Epithelial cell of alveolus of lung (primary cell): ENCODE measurements at places on chromosomes 7 and 10. TPM values are rescaled to one million over a fixed set of nuclear protein-coding genes. Genes with fewer than 3 reads are reported as not detected.

GPR15LG gene
- not detected in 2 replicates for total RNA-seq

MBL2 gene
- not detected in 2 replicates for total RNA-seq

PWWP2B gene
- 6.0 and 7.4 TPM in 2 replicates for total RNA-seq

ENKUR gene
- total RNA-seq, result not detected in 2 replicates

OR13A1 gene
- total RNA-seq, result 0.08 TPM in 1 of 2 replicates, not detected in the other

NSMCE4A gene
- 25.5 and 31.4 TPM in 2 replicates for total RNA-seq

EPHB6 gene
- total RNA-seq, result 10.5 and 23.0 TPM in 2 replicates

TFR2 gene
- total RNA-seq, result 0.64 and 1.6 TPM in 2 replicates

CRCP gene
- total RNA-seq, result 21.7 and 22.2 TPM in 2 replicates

OPN4 gene
- not detected in 2 replicates for total RNA-seq

OR6B1 gene
- not detected in 2 replicates for total RNA-seq

NFKB2 gene
- 19.2 and 52.1 TPM in 2 replicates for total RNA-seq

SPDYE2B gene
- total RNA-seq, result not detected in 2 replicates

CDHR1 gene
- 0.52 TPM in 1 of 2 replicates, not detected in the other for total RNA-seq

CYP2C8 gene
- total RNA-seq, result not detected in 2 replicates

GRM3 gene
- not detected in 2 replicates for total RNA-seq

NODAL gene
- total RNA-seq, result not detected in 2 replicates

WASL gene
- total RNA-seq, result 16.8 and 31.1 TPM in 2 replicates

CCDC3 gene
- 2.6 and 4.7 TPM in 2 replicates for total RNA-seq

NPC1L1 gene
- total RNA-seq, result 0.24 TPM in 1 of 2 replicates, not detected in the other

ZNF239 gene
- total RNA-seq, result 1.4 and 3.6 TPM in 2 replicates

FOXP2 gene
- 1.4 and 10.7 TPM in 2 replicates for total RNA-seq

POLR2J2 gene
- 0.40 TPM in 1 of 2 replicates, not detected in the other for total RNA-seq

DNAJC12 gene
- 11.5 and 21.9 TPM in 2 replicates for total RNA-seq

ZFYVE27 gene
- total RNA-seq, result 9.6 and 15.3 TPM in 2 replicates

NYAP1 gene
- total RNA-seq, result 2.2 and 10.5 TPM in 2 replicates

PVRIG gene
- not detected in 2 replicates for total RNA-seq

USP6NL gene
- 12.0 TPM in 2 replicates for total RNA-seq

PIK3CG gene
- total RNA-seq, result 0.13 TPM in 1 of 2 replicates, not detected in the other

SAMD9 gene
- 7.7 and 12.9 TPM in 2 replicates for total RNA-seq

CAV1 gene
- 107 and 296 TPM in 2 replicates for total RNA-seq

CADPS2 gene
- 6.2 and 8.8 TPM in 2 replicates for total RNA-seq

CALHM3 gene
- not detected in 2 replicates for total RNA-seq

TTYH3 gene
- 62.3 and 92.6 TPM in 2 replicates for total RNA-seq

NAT16 gene
- total RNA-seq, result not detected in 2 replicates

LRRC17 gene
- 70.3 and 455 TPM in 2 replicates for total RNA-seq

LRIT1 gene
- total RNA-seq, result not detected in 2 replicates

RBM20 gene
- 0.24 and 1.2 TPM in 2 replicates for total RNA-seq

NKX1-2 gene
- 0.26 TPM in 1 of 2 replicates, not detected in the other for total RNA-seq

ARMC3 gene
- not detected in 2 replicates for total RNA-seq
